Stimulated activated CD4-positive, alpha-beta T cell treated with anti-CD3 and anti-CD28 coated beads, TNF-alpha, amount 100 ng/mL, for 1 hour (primary cell): ENCODE measurements at places on chromosomes 13 and 19.

- no peak for DNase-seq
Measured at GRCh38 chr19:18776288-18776594, 14.9 kb downstream of the COMP start.

GRCh38 chr19:44660081-44660480, 11.2 kb upstream of the CEACAM19 start:
- no peak for DNase-seq

DNA sequence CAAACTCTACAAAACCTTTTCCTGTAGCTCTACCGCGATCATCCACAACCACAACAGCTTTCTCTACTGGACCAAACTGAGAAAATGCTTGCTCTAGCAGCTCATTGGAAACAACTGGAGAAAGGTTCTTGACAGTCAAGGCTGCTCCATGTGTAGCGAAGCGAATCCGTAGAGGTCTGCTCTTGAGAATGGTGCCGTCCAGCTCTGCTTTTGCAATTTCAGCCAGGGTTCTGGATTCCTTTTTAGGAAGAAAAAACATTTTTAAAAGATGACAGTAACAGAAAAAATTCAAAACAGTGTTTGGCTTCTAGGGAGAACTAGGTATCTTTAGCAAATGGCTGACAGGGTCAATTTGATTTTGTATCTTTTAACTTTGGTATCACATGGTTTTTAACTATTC, 10.4 kb downstream of the PSPC1 start:
- no peak for DNase-seq

- DNase-seq, result no peak
Measured at GRCh38 chr13:37097076-37097475, 8.4 kb downstream of the CSNK1A1L start.

- no peak for DNase-seq
Measured at GRCh38 chr13:75694722-75695121, 58.6 kb downstream of the LMO7 start.

- no peak for DNase-seq
Measured at GRCh38 chr19:10120538-10121189, 965 bp upstream of the EIF3G start.

GRCh38 chr19:1274081-1274851, 1.1 kb upstream of the FAM174C start:
- DNase-seq, result no peak

DNA sequence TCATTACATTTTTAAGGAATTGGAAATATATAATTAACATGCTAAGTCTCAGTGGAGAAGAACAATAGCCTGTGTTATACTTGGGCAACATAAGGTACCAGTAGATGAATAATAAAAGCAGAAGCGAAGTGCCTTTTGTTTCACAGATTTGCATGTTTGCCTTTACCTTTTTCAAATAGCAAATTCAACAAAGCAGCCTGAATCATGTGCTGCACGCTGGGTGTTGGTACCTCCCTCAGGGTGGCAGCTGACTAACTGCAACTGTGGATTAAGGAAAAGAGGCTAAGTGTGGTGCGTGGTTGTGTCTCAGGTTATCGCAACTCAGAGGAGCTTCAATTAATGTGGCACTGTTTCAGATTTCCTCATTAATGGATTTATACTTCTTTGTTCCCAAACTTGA, 189.0 kb downstream of the LMO7 start:
- no peak for DNase-seq

GRCh38 chr19:22286151-22286810, at the start of gene ZNF729:
ZNF729 (plus strand) TSS chr19:22286441; CDS start chr19:22286526, 85 bp downstream.
- no peak for DNase-seq

GRCh38 chr19:41877916-41878905, 1.1 kb downstream of the CD79A start:
- no peak for DNase-seq

GRCh38 chr13:109904218-109904617, 117.8 kb upstream of the IRS2 start:
- DNase-seq, result no peak

GRCh38 chr13:46992383-46992952, 95.6 kb upstream of the HTR2A start:
- DNase-seq, result no peak

DNA sequence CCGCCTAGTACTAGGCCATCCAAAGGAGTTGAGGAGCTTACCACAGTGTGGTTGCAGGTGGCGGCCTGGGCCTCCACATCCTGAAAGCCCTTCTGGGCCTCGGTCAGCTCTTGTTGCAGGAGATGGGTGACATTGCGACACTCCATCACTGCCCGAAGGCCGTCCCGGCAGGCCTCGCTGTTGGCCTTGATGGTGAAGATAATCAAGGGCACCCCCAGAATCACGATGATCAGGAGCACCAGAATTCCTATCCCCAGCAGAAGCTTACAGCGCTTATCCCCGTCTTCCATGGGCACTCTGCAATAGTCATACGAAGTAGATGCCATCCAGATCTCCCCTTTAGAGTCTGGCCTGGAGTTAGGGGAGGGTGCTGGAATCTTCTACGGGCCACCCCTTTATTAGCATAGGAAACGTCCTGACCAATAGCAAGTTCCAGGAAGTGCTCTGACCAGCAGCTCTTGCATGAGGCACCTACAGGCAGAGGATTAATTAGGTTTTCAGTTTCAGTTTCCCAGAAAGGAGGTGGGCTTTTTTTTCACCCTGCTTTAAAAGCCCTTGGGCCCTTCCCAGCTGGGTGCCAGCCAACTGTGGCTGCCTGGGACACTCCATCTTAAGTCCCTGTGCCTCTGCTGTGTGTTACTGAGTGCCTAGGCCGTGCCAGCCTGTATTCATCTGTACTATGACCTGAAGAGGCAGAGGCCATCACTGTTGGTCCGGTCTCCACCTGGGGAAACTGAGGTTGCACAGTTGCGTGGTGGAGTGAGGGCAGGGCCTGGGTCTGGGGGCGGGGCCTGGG, at the start of gene BST2:
TSS of gene BST2 (minus strand) at position 381 of the 796 bp plus-strand sequence. CDS start at position 326, 55 bp downstream.
- no peak for DNase-seq

DNA sequence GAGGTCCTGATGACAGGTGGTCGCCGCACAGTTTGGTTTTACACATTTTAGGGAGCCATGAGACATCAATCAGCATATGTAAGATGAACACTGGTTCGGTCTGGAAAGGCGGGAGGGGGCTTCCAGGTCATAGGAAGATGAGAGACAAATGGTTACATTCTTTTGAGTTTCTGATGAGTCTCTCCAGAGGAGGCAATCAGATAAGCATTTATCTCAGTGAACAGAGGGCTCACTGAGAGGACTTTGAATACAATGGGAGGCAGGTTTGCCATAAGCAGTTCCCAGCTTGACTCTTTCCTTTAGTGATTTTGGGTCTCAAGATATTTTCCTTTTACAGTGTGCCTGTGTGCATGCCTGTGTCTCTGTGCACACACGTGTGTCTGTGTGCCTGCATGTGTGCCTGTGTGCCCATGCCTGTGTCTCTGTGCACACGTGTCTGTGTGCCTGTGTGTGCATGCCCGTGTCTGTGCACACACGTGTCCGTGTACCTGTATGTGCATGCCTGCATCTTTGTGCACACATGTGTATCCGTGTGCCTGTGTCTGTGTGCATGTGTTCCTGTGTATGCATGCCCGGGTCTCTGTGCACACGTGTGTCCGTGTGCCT, 35.5 kb upstream of the TMEM255B start:
- DNase-seq, result no peak

DNA sequence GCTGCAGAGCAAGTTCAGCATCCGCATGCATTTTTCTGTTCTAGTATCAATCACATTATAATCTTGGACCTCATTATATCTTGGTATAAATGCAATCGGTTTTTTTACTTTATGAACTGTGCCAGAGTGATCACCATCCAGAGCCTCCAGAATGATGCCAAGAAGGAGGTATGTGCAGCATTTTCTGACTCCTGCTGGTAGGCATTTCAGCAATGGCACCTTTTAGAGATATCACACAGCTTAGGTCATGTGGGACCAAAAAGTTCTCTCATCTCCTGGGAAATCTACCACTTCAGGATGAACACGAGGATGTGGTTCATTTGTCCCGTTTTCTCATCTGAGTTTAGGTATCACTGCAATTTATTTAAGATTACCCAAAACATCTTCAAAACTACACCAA, 220.4 kb downstream of the VWA8 start:
- DNase-seq, result no peak

GRCh38 chr13:79833991-79834390, 353.0 kb downstream of the NDFIP2 start:
- DNase-seq, result no peak

DNA sequence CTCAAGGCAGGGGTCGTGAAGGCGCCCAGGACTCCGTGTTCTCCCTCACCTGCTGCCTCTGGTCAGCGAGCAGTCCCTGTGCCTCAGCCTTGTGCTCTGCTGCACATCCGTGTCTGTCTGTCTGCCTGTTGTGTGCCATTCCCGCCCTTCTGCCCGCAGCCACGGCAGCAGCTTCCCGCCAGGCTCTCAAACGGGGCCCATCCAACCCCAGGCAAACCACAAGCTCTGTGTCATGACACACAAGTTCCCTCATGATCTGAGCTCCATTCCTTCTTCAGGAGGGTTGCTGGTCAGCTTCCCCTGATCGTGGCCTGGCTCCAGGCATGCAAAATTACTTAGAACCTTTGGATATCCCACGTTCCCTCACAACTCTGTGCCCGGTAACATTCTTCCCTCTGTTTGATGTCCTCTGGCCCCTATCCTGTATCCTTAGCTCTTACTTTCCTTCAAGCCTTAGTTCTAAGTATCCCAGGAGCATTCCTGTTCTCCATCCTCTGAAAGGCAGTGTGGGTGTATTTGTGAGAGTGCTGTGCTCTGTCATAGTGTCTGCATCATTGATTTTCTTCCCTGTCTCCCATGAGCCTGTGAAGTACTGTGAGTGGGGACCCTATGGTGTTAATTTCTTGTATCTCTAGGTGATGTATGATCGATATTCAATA, 3.2 kb downstream of the GPR183 start:
- no peak for DNase-seq

DNA sequence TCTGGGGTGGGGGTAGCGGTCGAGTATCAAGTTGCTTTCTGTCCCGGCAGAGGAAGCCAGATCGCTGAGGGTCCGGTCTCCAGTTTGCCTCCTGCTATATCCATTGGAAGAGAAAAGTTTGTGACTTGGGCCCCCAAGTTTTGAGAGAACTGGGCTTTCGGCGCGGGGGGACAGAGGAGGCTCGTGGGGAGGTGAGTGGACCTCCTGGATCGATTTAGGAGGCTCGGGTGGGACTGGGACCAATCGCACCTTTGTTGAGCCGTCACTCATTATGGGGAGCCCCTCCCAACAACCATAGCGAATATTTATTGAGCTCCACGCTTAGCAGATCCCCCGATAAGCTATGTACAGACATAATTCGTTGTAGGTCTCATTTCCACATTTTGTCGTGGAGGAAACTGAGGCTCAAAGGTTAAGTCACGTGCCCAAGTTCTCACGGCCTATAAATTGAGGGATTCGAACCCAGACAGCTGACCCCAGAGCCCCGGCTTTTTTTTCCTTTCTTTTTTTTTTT, 909 bp downstream of the RFXANK start:
- no peak for DNase-seq

GRCh38 chr13:70473907-70474306, 365.7 kb upstream of the KLHL1 start:
- no peak for DNase-seq

DNA sequence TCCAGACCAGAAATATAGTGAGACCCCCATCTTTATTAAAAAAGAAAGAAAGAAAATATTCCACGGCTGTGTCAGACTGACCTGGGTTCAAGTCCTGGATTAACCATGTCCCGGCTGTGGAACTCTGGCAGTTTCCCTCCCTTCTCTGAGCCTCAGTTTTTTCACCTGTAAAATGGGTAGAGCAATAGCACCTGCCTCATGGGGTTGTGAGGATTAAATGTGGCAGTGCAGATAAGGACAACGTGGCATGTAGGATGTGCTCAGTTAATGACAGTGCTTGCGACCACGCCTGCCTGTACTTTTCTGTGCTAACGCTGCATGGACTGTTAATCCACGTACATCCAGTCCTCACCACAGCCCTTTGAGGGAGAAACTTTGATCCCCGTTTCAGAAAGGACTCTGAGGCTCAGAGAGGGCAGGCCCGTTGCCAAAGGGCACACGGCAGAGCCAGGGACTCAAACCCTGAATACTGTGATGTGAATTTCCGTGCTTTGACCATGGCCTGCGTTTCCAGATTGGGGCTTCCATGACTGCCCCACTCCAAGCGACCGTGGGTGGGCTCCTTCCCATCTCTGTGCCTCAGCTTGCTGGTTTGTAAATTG, 16.1 kb downstream of the SBK2 start:
- DNase-seq, result no peak

DNA sequence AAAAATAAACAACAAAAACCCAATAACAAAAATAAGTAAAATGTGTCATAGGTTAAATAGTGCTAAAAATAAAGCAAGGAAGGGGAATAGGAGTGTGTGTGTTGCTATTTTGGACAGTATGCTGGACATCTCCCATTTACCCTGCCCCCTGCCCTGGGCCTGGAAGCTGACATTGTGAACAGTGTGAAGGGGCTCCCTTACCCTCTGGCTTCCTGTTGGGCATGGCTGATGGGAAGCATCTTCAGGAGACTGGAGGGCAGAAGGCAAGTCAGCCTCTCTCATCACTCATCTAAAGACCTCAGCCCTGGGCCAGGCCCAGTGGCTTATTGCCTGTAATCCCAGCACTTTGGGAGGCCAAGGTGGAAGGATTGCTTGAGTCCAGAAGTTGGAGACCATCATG, 26.7 kb downstream of the KCTD15 start:
- DNase-seq, result no peak

- DNase-seq, result no peak
Measured at GRCh38 chr13:26474286-26474685, 83.2 kb upstream of the WASF3 start.

DNA sequence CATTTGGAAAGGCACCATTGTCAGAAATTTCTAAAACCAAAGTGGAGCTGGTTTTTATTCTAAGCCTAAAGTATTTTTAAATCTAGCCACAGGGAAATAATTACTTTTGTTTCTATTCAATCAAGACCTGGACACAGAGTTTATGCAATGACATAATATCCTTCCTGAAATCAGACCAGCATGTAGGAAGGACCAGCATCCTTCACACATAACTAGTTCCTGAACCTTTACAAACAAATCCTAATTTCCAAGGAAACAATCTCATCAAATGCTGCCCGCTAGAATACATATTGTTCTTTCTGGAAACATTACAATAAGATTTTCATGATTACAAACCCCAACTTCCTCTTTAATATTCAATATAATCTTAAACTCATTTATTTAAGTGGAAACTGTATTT, 1.5 kb downstream of the STARD13 start:
- no peak for DNase-seq

DNA sequence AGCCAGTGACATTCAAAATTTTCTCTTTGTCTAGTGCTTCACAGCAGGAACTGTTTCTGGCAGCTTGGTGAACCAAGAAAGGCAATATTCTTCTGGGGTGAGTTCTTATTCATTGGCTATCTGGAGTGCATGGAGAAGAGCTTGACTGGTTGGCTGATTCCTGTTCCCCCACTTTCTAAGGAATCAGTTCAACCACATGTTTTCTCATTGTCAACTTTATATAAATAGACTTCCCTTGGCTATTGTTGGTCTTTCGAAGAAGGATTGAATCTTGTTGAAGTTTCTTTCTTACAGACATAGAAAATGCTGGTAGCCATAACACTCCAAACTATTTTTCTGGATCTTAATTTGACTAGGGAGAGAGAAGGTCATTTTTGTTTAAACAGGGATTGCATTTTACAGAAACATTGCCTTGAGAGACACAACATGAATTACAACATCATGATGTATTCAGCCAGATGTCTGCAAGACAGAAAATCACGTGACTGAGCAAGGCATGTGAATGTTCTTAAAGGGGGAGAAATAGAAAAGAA, 85.2 kb downstream of the EDNRB start:
- no peak for DNase-seq
